Activated gamma-delta T cell treated with anti-CD3 and anti-CD28 coated beads, Interleukin-2, amount 50 U/mL, for 16 hours (primary cell): ENCODE measurements at places on chromosomes 12 and 14.

GRCh38 chr12:53751336-53752191 lies at the start of gene CISTR:
Gene CISTR, minus strand, starts transcription at chr12:53751979.
- DNase-seq, result peak; percentile 25

GRCh38 chr12:129605666-129606065 lies 298.2 kb downstream of the TMEM132D start:
- no peak for DNase-seq

GRCh38 chr14:22483863-22484593 lies 105.0 kb downstream of the DAD1 start:
- no peak for DNase-seq

GRCh38 chr12:42240131-42240750 lies 2.2 kb upstream of the YAF2 start:
- DNase-seq, result no peak

DNA sequence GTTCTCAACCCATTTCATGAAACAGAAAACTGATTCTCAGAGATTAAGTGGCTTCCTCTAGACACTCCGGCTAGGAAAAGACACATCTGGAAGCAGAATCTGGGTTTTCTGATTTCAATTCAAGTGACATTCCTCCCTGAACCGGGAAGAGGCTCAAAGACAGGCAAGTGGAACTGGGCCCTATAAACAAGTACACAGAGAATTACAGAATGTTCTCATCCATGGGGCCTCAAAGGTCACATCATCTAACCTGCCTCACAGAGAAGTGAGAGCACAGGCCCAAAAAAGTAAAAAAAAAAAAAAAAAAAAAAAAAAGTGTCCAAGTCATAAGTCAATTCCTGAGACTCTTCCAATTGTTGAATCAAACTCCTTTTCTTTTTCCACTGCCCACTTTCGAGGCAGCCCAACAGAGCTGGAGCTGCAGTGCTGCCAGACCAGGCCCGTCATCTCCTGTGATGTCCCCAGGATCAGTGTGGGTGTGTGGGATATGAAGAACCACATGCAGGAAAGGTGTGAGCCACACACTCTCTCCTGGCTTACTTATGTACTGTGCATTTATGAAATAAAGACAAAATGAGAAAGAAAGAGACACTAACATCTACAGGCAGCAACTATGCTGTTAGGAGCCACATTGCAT lies 2.8 kb upstream of the KRT1 start:
- DNase-seq, result no peak
